COLO829 (cell line): ENCODE measurements at places on chromosomes 3 and 15.

DNA sequence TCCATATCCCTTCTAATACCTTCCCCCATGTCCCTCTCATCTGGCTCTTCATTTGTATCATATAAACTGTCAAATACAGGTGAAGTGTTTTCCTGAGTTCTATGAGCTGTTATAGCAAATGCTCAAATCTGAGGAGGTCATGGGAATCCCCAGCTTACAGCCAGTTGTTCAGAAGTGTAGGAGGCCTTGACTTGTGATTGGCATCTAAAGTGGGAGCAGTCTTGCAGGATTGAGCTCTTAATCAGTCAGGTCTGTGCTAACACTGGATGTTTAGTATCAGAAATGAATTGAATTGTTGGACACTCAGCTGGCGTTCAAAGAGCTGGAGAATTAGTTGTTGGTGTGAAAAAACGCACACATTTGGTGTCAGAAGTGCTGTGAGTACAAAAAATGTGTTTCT is 65.0 kb downstream of the IFT57 start:
- DNase-seq: no peak

DNA sequence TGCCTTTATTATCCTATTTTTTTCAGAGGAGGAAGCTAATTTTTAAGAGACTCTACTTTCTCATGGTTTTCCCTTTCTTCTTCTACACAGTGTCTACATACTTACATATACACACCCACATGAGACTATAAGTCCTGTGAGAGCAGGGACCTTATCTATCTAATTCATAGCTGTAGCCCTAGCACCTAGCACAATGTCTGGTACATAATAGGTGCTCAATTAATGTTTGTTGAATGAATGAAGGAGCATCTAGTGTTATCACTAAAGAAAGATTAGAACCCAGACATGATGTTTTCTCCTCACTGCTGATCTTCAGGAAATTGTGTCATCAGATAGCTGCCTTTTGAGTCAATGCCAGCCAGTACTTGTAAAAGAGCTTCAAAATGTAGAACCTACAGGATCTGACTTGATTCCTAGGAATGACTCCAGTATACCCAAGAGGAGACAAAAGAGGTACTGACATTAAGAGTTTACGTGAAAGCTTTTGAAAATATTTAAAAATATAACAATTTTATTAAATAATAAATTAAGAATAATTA is 2.5 kb downstream of the SCG5 start:
- no peak for DNase-seq

- DNase-seq: no peak
These were observed 78.3 kb downstream of the B3GALNT1 start for GRCh38 chr3:161026612-161027510.

- DNase-seq: no peak
These were observed 79.2 kb upstream of the ABHD17C start for GRCh38 chr15:80615783-80616391.

DNA sequence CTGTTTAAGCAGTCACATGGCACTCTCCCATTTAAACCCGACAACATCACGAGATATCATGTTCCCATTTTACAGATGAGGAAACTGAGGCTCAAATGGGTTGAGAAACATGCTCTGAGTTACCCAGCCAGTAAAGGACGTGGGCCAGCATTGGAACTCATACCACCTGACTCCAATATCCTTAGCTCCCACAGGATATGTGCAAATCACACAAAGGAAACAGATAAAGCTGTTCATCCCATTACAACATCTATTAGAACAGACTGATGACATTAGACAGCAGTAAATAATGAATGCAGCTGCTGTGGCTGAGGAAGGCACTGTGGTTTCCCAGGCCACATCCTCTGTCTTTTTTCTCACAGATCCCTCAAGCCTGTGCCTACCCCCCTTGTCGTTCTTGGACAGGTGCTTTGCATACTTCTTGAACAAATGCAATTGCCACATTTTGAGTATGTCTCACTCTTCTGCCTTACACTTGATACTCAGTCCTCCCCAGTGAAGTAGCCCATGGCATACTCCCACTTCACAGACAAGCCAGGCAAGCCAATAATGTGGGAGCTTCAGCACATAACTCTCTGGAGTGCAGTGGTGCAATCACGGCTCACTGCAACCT is 17.7 kb downstream of the FRMD4B start:
- DNase-seq: no peak

GRCh38 chr3:173397161-173398110 is at the start of gene NLGN1:
NLGN1 (plus strand) TSS chr3:173397744.
- DNase-seq: peak; percentile 40

GRCh38 chr3:51703068-51703760 is 3.7 kb upstream of the GRM2 start:
- no peak for DNase-seq

GRCh38 chr3:40310705-40311104 is 1.2 kb downstream of the EIF1B start:
- DNase-seq: no peak

DNA sequence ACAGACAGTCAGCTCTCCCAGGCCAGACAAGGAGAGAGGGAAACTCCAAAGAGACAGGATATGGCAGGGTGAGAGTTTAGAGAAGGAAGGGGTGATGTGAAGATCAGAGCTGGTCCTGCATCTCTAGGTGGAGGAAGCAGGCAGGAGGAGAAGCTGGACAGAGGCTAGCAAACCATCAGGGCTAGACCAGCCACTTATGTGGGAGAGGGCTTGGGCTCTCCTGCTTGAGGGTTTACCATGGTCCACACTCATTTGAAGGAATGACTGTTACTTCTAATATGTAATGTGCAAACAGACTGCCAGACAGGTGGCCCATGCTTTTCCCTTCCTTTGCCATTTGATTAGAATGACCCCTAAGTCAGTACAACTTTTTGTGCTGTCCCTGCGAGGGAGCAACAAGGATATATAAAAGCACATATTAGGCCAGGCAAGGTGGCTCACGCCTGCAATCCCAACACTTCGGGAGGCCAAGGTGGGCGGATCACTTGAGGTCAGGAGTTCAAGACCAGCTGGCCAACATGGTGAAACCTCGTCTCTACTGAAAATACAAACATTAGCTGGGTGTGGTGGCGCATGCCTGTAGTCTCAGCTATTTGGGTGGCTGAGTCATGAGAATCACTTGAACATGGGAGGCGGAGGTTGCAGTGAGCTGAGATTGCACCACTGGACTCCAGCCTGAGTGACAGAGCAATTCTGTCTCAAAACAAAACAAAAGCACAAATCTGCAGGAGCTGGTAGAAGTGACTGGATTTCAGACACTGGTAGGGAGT is 41.0 kb upstream of the MANF start:
- no peak for DNase-seq

DNA sequence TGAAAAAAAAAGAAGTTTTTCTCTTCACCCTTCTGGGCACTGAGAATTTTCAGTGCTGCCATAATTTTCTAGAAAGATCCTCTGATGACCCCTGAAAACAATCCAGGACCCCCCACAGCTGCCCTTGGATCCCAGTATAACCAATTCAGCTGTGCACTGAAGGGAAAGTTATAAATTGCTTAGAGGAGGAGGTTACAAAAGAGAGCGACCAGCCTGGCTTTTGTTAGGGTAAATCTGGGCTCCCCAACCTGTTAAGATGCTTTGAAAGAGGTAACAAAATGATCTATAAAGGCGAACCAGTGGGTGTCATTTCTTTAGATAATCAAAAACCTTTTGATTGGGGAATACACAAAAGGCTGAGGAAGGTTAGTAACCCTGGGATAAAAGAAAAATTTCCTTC is 407.9 kb upstream of the ATP11B start:
- no peak for DNase-seq

GRCh38 chr3:99366663-99367429 is 271.5 kb upstream of the COL8A1 start:
- DNase-seq: no peak

DNA sequence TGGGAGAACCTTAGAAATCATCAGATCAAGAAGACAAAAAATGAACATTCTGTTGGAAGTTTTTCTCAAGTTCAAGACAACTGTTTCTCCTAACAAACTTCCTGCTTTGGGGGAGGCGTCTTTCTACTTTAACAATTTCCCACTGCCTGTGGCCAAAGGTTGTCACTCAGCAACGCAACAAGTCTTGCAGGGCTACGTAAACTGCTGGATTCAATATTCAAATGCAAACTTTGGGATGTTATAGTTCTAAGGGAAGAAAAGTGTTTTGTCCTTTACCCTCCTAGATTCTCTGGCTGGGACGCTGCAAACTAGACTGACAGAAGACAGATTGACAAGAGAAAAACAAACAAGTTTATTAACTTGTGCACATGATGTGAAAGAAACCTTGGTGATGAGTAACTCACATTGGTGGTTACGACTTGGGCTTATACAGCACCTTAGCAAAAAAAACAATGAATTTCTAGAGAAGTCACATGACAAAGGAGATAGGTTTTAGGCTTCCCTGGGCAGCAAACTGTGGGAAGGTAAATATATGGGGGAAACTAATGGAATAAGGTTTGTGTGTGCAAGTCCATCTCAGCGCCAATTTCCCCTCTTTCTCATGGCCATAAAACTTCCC is 34.0 kb upstream of the ARPIN start:
- DNase-seq: no peak

- peak; percentile 97 for DNase-seq
These were observed at the start of gene IREB2 for GRCh38 chr15:78437762-78438618. IREB2 (plus strand) TSS chr15:78438216; CDS start chr15:78438338, 122 bp downstream.

GRCh38 chr3:138418601-138419206 is 15.7 kb upstream of the ESYT3 start:
- no peak for DNase-seq

DNA sequence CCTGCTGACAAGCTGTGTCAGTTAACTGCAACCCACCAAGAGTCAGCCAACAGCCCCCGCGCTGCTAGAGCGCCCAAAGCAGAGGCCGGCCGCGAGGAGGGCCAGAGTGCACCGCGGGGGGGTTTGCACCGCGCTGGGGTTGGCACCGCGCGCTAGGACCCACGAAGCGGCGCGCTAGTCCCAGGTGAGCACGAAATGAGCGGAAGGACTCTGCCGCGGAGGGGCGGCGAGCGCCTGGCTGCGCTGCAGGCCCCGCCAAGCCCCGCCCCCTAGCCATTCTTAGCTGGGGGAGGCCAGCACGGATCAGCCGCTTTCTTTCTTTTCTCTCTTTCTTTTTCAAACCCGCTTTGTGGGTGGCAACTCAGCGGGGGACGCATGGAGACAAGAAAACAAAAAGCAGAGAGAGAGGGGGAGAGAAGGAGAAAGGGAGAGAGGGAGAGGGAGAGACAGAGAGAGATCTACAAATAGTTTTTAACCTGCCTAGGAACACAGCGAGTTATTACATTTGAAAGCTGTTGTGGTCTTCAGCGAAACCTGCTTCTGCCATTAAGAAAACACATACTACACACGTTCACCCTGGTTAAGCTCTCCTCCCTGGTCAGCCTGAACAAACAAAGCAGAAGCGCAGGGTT is 6.9 kb upstream of the FOXB1 start:
- no peak for DNase-seq
